ENCODE measurements at places on chromosomes 5 and 9.

DNA sequence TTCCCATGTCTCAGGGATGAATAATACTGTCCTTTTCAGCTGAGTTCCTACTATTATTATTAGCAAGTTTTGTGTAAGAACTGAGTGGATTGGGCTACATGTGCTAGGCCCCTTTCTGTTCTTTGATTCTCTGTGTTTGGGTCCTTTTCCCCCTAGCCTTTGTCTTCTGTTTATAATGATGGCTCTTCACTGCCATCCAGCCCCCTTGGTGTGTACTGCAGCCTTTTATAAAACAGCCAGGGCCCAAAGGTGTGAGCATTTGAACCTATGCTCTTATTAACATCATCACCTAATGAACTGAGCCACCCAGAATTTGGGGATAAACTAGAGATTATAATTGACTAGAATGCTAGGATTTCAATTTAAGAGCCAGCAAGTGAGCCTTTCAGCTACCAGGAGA, 52.6 kb downstream of the PLAC8L1 start:
- no peak for DNase-seq

GRCh38 chr5:585556-585955, 26.6 kb upstream of the CEP72 start:
- no peak for DNase-seq

GRCh38 chr5:150066901-150067396, 19.4 kb downstream of the CSF1R start:
- DNase-seq = peak; percentile 10

GRCh38 chr9:76766126-76766525, 1.9 kb downstream of the PCA3 start:
- DNase-seq = no peak

All from KG1 (cell line).